Sciatic nerve (tissue), 2 donors: ENCODE measurements at places on chromosomes 11 and 22. TPM values are rescaled to one million over a fixed set of nuclear protein-coding genes. Genes with fewer than 3 reads are reported as not detected.

DNA sequence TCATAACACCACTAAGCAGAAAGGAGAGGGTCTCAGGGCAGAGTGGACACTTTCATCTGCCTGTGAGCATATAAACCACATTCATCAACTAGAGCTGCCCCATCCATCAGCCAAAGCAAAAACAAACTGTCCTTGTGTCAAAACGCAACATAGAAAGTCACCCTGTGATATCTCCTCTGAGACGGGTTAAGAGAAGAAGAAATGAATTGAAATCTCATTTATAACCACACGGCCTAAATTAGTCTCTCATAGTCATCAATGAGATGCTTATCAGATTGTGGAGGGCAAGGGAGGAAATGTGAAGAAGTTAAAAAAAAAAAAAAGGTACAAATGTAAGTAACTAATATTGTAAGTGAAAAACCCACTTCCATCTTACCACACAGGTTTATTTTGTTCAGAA, 75.7 kb downstream of the SIK3 start:
- no peak for DNase-seq

Gene SMARCB1
- total RNA-seq: 56.2 TPM

Gene EFCAB6
- total RNA-seq: 4.4 TPM

GRCh38 chr22:44026066-44026629, 2.0 kb downstream of the PARVB start:
- DNase-seq: no peak

GRCh38 chr11:43746670-43747069, 66.1 kb downstream of the HSD17B12 start:
- no peak for DNase-seq

DNA sequence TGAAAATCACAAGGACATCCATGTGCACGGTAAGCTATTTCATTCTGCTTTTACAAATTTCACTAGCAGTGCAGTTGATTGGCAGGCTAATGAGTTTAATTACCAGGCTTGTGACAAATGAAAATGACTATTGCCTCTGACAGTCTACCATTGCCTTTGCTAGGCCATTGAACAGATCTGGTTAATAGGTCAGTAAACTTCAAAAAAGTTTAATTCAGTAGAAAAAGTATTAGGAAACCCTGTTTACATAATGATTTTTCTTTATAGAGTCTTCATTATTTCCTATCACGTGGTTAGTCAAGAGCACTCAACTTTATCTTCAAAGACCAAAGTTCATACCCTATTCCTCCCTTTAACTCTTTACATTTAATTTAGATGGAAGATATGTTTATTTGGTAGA, 77.0 kb downstream of the PRMT3 start:
- DNase-seq: no peak

Gene TMEM132A
- total RNA-seq: 34.2 TPM

Gene RAB30
- 57.1 TPM for total RNA-seq

Gene CARD18
- total RNA-seq: not detected

DNA sequence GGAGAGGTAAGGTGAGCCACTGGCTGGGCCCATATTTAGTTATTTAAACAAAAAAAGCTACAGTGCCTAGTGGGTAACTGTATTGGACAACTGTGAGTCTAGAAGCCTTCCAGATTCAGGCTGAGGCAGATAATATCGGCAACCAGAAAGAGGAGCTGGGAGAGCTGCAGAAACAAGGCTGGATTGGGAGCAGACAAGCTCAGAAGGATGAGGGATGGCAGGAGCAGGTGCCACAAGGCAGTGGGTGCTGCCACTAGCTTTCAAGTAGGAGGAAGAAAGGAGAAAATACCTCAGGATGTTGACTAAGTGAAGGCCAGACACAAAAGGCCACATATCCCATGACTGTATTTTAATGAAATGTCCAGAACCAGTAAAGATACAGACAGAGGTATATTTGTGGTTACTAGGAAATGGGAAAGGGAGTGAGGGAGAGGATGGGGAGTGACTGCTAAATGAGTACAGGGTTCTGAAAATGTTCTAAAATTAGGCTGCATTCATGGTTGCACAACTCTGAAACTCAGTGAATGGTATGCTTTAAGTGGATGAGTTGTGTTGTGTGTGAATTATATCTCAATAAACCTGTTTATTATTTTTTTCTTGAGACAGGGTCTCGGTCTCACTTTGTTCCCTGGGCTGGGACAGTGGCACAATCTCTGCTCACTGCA, 11.8 kb upstream of the RAPSN start:
- no peak for DNase-seq

DNA sequence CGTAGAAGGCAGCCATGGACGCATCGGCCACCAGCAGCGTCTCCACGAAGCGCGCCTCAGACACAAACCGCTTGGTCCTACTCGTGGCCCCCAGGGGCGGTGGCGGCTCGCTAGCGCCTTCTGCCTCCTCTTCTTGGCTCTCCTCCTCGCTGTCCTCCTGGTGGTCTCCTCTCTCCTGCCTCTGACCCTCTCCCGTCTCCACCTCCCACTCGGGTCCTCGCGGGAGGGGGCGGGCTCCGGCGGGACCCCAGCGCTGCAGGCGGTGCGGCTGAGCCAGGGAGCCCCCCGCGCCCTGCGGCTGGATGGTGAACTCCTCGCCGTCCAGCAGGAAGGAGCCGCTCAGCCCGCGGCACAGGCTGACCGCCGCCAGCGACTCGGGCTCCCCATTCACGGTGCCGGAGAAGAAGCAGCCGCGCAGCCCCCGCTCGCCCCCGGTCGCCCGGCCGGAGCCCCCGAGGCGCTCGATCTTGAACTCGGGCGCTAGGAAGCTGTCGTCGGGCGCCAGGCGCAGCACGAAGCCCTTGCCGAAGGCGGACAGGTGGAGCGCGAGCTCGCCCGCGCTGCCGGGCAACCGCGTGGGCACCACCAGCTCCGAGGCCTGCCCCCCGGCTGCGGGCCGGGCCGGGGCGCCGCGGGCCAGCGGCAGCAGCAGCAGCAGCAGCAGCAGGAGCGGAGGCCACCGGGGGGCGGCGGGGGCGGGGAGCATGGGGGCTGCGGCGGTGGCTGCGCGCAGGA, 661 bp downstream of the ADAMTS8 start:
- DNase-seq: no peak

- DNase-seq: no peak
Observed at GRCh38 chr22:23220485-23221350, 40.4 kb downstream of the BCR start.

- peak; percentile 90 for DNase-seq
Observed at GRCh38 chr11:2533587-2534133, 88.9 kb downstream of the KCNQ1 start.

- no peak for DNase-seq
Observed at GRCh38 chr22:36954251-36955014, 41.0 kb downstream of the CSF2RB start.

- no peak for DNase-seq
Observed at GRCh38 chr11:6864438-6864837, 1.6 kb downstream of the OR10A2 start.

DNA sequence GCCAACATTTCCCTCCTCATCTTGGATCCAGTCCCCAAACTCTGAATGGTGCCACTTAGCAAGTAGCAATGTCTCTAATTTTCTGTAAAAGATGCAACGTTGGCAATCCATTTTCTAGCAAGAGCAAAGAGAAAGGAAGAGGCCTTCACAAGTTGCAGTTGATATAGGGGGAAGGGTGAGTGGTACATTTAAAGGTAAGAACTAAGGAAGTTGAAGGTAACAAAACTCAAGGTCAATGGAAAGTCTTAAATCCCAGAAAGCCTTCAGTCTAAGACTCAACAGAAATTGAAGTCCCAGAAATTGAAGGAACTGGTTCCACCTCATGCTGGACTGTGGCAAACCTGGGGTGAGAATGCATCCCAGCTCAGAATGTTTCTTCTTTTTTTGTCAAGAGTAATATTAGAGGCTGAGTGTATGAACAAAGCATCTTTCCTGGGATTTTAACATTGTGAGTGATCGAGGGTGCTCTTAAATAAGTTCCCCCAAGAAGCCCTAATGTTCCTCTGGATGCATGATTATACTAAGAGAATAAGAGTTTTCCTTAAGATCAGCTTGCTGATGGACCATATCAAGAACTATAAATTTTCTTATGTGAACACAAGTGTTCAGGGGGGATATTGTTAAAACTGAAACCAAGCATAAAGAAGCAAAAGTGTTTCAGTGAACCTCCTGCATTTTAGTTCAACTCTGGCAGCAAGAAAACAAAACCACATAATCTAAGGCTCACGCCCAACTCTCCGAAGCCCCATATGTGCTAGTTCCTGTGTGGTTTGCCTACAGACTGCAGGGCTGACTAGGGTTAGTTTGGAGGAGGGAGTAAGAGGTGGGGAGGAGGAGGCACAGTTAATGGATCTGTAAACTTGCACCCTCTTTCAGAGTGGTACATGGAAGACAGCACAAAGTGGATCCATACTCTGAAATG, at the start of gene GRAP2:
GRAP2 (plus strand) TSS at position 779 of the 922 bp plus-strand sequence. CDS start 46,023 bp downstream, outside the sequence.
- no peak for DNase-seq

Gene ZNF70
- 11.2 TPM for total RNA-seq

- peak; percentile 67 for DNase-seq
Observed at GRCh38 chr11:68214173-68215086, 1.3 kb upstream of the KMT5B start.

DNA sequence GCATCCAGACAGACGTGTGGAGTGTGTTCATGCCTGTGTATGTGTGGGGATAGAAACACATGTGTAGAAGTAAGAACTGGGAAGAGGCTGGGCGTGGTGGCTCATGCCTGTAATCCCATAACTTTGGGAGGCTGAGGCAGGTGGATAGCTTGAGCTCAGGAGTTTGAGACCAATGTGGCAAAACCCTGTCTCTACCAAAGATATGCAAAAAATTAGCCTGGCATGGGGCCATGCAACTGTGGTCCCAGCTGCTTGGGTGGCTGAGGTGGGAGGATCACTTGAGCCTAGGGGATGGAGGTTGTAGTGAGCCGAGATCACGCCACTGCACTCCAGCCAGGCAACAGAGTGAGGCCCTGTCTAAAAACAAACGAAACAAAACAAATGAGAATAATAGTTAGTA, 1166.6 kb downstream of the TBC1D22A start:
- DNase-seq: no peak

Gene RPS6KB2
- total RNA-seq: 30.8 TPM

Gene CRYAB
- 1,238 TPM for total RNA-seq

GRCh38 chr11:101775033-101775432, 139.8 kb upstream of the CEP126 start:
- DNase-seq: no peak

DNA sequence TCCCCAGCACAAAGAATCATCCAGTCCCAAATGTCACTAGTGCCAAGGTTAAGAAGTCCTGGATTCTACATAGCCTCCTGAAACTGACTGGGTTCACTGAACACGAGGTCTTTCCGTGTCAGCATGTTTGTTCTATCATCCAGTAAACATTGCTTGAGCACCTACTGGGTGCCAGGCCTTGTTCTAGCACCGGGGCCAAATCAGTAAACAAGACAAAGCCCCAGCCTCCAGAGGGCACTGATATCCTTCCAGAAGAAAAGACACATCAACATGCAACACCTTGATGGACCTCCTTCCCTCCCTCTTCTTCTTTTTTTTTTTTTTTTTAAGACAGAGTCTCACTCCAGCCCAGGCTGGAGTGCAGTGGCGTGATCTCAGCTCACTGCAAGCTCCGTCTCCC, 26.9 kb downstream of the TPST2 start:
- DNase-seq: no peak

Gene TSPAN18
- 45.5 TPM for total RNA-seq

DNA sequence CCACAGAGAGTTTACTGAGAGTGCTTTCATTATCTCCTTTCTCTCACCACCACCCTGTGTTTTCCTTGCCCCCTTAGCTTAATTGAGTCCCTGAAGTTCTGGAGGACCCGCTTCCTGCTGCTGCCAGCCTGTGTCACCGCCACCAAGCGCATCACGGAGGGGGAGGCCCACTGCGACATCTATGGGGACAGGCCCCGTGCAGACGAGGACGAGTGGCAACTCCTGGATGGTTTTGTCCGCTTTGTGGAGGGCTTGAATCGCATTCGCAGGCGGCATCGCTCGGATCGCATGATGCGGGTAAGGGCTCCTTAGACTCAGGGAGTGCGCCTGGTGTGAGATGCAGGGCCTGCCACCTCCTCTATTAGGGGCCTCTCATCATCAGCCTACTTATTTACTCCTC, 91.1 kb downstream of the DEPDC5 start:
- no peak for DNase-seq

Gene CRYBB2
- not detected for total RNA-seq

GRCh38 chr11:102360681-102361080, 13.7 kb downstream of the BIRC2 start:
- DNase-seq: no peak

DNA sequence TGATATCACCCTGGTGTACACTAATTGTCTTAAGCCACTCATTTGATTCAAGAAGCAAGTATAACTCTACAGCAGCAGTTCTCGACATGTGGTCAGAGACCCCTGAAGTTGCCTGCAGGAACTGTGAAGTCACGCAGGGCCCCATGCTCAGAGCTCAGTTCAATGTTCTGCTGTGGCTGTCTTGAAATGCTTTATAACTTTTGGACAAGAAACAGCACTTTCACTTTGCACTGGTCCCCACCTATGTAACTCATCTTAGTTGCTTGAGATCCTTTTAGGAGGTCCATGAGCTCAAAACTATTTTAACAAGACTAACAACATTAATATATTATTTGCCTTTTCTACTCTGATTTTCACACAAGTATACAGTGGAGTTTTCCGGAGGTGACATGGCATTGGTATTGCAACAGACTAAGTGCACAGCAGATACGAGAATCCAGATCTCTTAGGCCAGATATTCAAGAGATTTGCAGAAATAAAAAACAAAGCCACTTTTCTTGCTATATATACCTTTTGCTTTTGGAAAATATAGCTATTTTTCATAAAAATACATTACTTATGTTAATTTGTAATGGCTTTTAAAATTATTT, 64.8 kb downstream of the PRR5L start:
- DNase-seq: no peak

DNA sequence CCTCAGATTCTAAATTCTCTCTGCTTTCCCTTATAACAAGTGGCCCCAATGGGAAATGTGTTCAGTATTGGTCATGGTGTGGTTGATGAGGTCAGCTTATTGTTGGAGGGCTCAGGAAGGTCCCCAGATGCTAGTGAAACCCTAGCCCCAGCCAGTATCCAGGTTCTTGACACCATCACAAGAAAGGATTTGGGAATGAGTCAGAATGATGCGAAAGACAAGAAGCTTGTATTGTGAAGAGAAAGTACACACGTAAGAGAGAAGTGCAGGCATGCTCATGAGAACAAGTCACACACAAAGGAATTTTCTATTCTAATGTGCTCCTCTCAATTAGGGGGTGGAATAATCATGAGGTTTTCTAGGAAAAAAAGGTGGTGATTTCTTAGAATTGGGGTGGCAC, 34.9 kb upstream of the TRPC6 start:
- DNase-seq: no peak
